ENCODE measurements at places on chromosomes 1 and 21.
A peak's percentile ranks its signal among the peaks of the same experiment; 100 is the strongest.

DNA sequence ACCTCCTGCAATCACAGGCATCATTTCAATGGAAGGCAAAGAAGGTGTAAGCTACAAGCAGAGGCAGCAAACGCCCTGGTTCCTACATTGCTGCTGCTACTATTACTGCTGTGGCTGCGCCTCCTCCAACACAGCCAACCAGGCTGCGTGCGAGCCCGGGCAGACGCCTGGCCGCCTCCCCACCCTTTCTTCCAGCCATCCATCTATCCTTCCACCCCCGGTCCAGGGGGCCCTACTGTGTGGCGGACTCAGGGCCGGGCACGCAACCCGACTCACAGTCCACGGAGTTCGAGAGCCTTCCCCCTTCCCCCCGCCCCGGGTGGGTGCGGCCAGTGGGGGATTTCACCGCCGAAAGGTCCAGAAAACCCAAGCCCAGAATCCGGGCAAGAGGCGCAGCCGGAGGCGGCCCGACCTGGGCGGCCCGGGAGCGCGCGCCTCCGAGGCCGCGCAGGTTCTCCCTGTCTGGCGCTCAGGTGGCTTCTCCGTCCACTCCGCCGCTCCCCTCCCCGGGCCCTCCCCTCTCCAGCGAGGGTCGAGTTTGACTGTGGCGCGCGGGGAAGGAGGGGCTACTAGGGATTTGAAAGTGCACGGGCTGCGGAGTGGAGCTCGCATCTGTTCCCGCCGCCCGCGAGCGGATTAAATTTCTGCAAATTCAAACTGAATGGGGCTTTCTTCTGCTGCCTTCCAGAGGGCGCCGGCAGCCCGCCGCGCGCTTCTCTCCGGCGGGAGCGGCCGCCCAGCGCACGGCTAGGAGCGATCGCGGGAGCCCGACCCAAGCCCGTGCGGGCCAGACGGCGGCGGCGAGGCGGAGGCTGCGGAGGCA, at the start of gene HUNK:
Gene HUNK, plus strand, starts transcription at position 569 of the 823 bp plus-strand sequence. CDS start 655 bp downstream, outside the sequence.
- DNase-seq, result no peak

DNA sequence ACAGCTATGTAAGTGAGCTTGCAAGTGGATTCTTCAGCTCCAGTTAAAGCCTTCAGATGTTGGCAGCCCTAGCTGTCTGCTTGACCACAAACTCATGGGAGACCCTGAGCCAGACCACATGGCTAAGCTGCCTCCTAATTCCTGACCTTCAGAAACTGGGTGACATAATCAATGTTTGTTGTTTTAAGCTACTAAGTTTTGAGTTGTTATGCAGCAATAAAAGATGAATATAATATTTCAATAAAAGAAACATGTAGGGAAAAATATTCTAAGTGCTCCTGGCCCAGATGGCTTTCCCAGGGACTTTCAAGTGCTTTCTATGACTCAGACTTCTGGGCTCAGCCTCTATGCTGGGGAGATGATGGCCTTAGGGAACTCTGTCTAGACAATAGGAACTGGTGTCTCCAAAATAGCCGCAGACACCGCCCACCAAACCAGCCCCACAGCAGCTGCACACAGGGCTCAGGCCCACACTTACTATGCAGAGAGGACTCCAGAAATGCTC, 20.3 kb upstream of the AZIN2 start:
- peak; percentile 13 for DNase-seq

- no peak for DNase-seq
These were observed 95.2 kb downstream of the COQ8A start for GRCh38 chr1:227035316-227035715.

DNA sequence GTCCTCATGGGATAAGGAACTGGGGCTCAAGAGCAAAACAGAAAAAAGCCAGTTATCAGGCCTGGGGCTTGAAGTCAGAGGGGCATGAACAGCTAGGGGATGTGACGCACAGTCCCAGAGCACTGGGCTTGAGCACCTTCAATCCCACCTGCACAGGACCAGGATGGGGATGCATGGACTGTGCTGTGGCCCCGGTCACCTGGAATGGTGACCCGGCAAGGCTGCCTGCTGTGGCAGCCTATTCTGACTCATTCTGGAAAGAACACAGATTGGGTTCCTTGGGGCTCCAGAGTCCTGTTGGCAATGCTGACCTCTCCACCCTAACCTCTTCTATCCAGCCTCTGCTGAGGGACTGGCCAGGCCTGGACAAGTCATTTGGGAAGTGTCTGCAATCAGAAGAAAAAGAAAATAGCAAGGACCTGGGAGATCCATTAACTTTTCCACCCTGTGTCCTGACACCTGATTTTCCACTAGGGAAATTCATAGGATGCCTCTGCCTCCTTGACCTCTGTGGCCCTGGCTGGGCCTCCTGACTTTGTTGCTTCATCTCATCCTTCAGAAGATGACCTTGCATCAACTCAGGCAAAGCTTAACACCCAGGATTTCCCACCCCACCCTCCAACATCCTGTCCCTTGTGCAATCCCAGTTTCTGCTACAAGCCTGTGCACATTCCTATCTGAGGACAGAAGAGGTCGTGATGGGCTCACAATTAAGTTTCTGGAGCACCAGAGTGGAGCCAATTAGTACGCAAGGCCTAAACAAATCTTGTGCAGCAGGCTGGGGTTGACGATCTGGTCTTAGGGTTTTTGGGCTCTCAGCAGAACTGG, 17.9 kb upstream of the FMOD start:
- peak; percentile 21 for DNase-seq

GRCh38 chr1:2474104-2474844, 1.8 kb upstream of the PLCH2 start:
- no peak for DNase-seq

DNA sequence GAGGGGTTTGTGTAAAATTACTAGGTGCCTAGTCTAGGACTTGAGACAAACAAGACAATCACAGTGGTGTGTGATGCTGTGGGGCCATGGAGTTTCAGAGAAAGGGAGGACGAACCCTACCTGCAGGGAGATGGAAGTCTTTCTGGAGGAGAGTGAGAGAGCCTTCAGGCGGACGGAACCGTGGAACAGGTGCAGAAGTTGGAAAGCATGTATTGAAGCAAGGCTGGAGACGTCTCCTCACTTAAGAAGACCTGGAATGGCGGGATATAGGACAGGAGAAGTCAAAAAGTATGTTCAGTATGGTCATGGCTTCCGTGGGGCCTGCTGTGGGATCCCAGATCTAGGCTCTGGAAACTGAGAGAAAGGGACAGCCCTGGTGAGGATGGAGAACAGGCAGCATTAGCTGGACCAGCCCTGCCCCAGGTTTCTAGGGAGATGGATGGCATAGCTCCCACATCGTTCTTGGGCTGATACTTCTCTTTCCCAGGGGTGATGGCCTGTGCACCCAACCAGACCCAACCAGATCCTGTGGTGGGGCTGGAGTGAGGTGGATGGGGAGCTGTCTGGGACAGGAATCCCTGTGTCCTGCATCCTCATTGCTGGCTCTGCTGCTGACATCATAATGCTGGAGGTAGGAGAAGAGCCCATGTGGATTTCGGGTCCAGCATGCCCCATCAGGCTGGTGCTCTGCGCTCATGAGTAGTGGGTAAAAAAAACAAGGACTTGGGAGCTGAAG, 15.0 kb upstream of the LRP8 start:
- no peak for DNase-seq

DNA sequence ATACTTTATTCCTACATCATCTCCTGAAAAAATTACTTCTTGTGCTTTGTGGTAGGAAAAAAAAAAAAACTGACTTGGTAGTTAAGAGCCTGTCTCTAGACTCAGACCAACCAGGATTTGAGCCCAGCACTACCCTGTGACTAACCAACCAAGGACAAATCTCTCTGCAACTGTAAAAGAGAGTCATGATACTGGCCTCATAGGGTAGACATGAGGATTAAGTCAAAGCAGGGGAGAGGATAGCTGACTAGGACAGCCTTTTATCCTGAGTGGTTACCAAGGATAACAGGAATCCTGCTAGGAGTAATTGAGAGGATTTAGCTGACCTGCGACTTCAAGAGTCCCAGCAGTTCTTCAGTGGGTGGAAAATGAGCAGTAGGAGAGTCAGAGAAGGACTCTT, 112.8 kb downstream of the C1orf21 start:
- DNase-seq, result no peak

DNA sequence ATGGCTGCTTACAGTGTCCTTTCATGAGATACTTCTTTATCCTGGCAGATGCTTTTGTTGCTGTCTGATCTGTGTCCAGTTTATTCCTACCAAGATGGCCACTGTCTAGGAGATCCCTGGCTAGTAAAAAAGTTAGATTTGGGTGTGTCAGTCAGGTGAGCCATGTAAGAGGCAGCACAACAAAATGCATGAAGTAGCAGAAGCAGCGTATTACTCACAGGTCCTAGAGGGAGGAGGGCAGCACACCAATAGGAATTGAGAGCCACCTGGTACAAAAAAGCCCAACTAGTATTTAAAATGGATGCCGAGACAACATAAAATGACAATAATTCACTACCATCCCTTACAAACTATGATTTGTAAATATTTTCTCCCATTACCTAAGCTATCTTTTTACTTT, 22.8 kb upstream of the ZNF697 start:
- no peak for DNase-seq

DNA sequence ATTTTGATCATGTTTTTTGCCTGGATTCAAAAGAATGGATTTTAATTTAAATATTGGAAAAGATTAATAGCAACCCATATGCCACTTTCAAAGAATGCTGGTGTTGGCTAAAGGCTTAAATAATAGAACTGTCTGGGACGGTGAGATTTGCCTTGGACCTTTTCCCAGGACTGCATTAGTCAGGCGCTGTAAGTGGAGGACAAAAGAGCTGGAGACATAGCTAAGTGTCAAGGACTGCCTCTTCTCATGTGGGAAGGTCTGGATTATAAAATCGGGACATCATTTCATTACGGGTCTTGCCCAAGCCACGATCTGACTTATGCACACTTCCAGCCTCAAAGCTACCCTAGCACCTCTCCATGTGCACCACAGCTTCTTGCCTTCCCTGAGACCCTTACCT, 458.5 kb upstream of the DEPDC1 start:
- no peak for DNase-seq

DNA sequence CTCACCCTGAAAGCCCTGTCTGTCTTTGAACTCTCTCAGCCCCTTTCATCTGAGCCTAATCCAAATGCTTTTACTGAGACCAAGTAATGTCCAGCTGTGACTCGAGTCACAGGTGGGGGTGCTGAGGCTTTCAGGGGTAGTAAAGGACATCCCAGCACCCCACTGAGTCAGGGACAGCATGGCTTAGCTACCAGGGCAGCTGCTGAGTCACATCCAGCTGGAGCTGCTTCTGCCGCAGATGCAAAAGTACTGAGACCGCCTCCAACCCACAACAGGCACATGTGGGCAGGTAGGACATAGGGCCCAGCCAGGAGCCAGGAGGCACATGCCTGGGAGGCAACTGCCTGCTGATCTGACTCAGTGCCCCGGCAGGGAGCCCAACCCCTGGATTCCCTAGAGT, 6.7 kb upstream of the VSIG8 start:
- no peak for DNase-seq

DNA sequence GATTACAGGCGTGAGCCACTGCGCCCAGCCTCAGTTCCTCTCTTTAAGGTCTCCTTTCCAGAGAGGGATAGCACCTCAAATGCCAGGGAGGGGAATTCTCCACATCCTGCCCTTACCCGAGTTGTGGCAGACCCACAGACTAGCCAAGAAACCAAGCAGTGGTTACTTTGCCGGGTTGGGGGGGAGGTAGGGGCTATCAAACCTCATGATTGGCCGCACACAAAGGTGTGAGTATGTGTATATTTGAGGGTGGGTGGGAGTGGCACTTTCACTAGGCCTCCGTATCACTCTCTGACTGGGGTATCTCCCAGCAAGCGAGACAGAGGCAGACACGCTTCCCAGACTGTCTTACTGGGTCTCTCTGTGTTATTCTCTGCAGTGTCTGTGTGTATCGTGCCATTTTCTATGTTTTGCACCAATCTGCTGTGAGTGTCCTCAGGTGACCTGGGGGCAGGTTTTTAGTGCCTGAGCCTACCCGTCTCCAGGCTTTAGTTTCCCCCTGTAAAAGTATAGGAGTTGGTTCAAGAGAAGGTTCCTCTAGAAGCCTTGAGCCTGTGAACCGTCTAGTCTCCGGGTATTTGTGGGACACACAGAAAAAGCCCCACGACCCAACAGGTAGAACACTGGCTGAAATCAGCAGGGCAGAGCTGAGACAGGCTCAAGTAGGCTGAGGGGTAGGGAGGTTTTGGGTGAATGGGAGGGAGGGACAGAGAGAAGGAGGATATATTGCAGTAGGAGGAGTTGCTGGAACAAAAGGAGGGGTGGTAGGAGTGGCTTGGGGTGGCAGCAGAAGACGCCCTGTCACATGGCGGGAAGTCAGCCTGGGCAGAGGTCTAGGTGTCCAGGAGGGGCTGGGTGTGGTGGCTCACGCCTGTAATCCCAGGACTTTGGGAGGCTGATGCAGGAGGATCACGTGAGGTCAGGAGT, 10.3 kb downstream of the LMNA start:
- peak; percentile 47 for DNase-seq

GRCh38 chr1:244980605-244981004, 116.3 kb upstream of the HNRNPU start:
- DNase-seq, result no peak

DNA sequence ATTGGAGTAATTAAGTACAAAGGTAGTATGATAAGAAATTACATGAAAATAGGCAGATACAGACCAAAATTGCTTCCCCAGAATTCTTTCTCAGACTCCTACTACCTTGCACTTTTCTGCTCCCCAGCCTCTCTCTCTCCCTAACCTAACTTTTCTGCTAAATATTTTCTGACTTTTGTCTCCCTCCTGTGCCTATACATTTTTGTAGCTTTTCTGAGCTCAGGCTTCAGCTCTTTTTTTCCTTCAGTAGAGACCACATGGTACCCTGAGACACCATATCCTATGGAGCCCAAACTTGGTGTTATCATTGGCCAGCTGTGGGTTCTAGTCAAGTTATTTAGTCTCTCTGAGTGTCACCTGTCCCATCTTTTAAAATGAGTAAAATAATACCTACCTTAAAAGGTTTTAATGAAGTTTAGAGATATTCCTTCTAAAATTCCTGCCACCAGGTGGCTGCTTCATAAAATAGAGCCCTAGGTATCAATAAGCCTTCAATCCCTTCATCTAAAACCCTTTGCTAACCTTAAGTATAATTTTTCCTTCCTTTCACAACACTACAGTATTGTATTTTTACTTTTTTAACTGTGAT, 237.6 kb upstream of the DUSP10 start:
- no peak for DNase-seq

- no peak for DNase-seq
These were observed 3.5 kb downstream of the DNAJC28 start for GRCh38 chr21:33487996-33488395.

- DNase-seq, result no peak
These were observed 28.2 kb downstream of the UBE2G2 start for GRCh38 chr21:44773291-44773932.

DNA sequence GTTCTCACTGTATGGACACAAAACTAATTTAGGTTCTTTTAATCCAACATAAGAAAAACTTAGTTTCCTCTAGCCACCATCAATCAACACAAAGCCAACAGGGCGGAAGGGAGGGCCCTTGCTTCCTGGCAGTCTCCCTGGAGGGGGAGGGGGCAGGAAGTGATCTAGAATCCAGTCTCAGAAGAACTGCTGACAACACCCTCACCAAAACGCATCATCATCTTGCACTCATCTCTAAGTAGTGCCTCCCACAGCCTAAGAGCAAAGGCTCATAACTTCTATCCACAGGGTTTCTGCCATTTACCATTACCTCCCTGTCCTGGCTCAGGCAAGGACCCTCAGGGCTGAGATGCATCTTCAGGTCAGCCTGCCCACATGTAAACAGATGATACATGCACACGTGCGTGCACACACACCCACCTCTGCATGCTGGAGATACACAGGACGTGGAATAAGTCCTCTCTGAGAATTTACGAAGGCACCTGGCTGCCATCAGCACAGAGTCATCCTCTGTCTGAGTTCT, 20.5 kb downstream of the HIVEP3 start:
- peak; percentile 22 for DNase-seq
